ENCODE measurements at places on chromosomes 2 and 18. TPM values are rescaled to one million over a fixed set of nuclear protein-coding genes. Genes with fewer than 3 reads are reported as not detected.

Gene CFC1
- 0.69 TPM for total RNA-seq

Gene TEX44
- total RNA-seq: not detected

DNA sequence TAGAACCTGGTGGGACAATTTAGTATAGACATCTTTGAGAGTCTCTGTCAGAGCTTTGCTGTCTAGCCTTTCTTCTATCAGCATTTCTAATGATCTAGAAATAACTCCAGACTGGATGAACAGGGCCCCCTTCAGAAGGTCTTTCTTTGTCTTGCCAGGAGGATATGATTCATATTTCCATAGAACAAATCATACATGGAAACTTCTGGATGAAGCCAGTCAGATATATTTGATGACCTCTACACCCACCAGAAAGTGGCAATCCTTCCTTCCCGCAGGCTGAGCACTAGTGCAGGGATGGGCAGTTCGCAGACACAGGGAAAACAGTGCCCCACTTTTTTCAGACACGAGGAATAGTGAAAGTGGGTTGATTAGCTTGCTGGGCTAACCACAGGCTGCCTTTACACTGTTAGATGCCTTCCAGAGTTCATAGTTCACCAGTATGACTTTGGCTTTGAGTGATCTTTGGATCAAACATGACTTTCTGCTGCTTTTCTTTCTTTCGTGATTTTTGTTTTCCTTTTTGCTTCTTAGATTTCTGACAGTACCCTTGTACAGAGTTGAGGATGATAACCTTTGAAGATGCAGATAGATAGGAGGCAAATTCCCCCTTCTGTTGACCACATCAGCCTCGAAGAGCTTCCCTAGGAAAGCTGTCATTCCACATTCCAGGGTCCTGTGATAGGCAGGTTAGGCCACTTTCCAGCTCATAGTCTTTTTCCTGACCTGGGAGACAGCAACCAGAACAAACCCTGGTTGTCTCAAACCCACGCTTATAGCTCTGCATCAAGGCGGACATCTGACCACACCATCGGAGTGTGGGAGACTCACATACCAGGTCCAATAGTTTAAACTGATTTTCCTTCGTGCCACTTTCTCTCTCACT is 237.0 kb downstream of the ZNF407 start:
- no peak for DNase-seq

DNA sequence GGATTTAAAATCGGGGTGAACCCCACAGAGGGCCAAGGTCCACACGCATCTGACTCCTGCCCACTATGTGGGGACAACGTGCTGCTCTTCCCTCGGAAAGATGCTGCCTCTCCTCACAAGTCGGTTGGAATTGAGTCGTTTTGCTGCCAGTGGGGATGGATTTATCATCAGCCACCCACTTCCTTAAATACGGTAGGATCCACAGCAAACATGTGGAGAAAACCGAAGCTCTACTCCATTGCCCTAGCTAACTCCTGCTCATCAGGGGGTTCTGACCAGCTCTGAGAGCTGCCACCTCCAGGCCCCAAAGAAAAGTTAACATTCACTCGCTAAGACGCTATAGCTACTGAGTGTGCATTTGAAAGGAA is 80.9 kb downstream of the CHRNA1 start:
- no peak for DNase-seq
